Activated CD4-positive, alpha-beta memory T cell treated with anti-CD3 and anti-CD28 coated beads, Interleukin-2, amount 10 ng/mL, durations not matched to agents 7 days and 5 days (primary cell): ENCODE measurements at places on chromosomes 7 and 10. TPM values are rescaled to one million over a fixed set of nuclear protein-coding genes. Genes with fewer than 3 reads are reported as not detected.

CUBN gene
- total RNA-seq: 0.80 TPM

GIMAP8 gene
- total RNA-seq: 25.1 TPM

EBF3 gene
- total RNA-seq: not detected

GRCh38 chr7:2923886-2924574 lies 79.9 kb upstream of the GNA12 start:
- no peaks in the 10 kb centered on the region for H3K27me3 ChIP-seq
- H3K4me1 ChIP-seq: no peaks in the 10 kb centered on the region
- DNase-seq: no peak
- no peak overlapping the region for H3K4me3 ChIP-seq

DNA sequence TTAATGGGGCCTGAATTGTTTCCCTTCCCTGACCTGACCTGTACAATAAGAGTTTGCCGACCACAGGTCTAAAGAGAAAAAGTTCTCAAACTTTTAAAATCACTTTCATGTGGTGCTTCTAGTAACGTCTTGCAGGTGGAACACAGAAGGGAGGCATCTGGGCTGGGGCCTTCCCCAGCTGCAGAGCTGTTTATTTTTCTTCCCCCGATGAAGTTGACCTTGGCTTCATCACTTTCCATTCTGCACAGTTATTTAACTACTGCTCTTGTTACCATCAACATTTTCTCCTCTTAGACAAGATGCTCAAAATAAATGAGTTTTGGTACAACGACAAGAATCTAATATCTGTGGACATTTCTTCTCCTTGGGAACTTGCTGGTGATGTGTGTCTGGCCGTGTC lies 181.7 kb downstream of the HERPUD2 start:
- no peaks in the 10 kb centered on the region for H3K36me3 ChIP-seq
- no peak for DNase-seq
- H3K4me1 ChIP-seq: no peaks in the 10 kb centered on the region
- peaks cover 19% of the 10 kb centered on the region for H3K27me3 ChIP-seq

DNA sequence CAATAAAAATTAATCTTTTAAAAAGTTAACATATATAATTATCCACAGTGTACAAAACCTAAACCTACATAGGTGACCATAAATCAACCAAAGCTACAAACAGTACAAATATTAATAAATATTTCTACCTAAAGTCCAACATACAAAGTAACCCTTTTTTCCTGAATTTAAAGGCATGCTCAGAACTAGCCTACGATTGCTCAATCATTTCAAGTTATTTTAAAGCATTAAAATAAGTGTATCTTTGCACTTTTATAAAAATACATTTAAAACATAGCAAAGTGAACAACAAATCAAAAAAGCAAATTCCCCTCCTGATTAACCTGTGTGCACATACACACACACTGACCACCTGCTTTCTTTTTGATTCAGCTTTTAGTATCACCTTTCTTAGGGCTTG lies 202.2 kb downstream of the PARD3 start:
- H3K27me3 ChIP-seq: peaks cover 3% of the 10 kb centered on the region
- no peaks in the 10 kb centered on the region for H3K36me3 ChIP-seq
- no peak overlapping the region for H3K27ac ChIP-seq
- no peaks in the 10 kb centered on the region for H3K4me1 ChIP-seq
- H3K4me3 ChIP-seq: no peak overlapping the region
- DNase-seq: no peak

DNA sequence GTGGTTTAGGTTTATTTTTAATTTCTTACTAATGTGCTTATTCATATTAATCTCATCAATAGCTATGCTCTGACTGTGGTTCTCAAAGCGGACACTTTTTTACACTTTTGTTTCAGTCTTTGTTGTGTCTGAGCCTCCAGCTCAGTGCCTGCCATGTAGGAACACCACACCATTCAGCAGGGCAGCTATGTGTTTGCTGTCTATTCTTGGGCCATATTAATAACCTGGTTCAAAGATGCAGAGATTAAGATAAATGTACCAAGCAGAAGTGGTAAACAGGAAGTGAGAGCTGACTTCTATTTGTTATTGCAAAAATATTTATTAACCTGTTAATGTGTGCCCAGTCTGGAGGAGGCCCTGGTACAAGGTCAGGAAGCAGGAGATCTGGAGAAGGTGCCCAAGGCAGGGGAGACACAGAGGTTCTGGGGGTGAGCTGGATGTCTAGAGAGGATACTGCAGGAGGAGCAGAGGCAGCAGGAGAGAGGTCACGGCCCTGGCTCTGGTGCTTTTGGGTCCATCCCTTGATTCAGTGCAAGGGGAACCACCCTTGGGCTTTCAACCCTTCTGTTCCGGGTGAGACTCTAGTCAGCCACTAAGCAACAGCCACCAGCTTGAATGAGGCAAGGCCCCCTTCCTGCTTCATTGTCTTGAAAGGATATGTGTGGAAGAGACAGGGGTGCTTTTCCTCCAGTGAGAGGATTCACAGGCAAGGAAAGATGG lies 1.9 kb downstream of the TBXAS1 start:
- H3K4me1 ChIP-seq: peaks cover 28% of the 10 kb centered on the region
- peak overlapping the region; percentile 90 for H3K27ac ChIP-seq
- peaks cover 39% of the 10 kb centered on the region for H3K36me3 ChIP-seq
- H3K27me3 ChIP-seq: peaks cover 12% of the 10 kb centered on the region
- peak overlapping the region; percentile 81 for H3K4me3 ChIP-seq

DNA sequence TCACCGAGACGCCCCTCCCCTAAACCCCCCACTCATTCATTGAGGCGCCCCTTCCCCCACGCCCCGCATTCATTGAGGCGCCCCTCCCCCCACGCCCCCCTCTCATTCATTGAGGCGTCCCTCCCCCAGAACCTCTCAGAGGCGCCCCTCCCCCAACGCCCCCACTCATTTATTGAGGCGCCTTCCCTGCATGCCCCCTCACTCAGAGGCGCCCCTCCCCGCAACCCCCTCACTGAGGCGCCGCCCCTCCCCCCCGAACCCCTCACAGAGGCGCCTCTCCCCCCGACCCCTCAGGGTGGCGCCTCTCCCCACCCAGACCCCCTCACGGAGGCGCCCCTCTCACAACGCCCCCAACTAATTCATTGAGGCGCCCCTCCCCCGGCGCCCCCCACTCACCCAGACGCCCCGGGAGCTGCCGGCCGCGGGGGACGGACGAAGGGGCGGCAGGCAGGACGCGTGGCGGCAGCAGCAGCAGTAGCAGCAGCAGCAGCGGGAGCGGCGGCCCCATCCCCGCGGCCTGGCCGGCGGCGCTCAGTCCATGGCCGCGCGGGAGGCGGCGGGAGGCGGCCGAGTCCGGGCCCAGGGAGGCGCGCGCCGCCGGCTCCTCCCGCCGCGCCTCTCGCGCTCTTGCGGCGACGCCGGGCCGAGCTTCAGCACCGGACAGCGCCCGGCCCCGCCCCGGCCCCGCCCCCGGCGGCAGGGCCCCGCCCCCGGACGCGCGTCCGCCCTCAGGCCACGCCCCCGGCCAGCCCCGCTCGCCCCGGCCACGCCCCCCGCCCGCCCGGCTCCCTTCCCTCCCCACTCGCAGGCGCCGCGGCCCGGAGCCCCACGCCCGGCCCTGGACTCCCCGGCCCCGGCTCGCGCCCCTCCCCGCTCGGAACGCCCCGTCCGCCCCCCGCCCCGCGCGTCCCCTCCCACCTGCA lies at the start of gene PTPRN2:
TSS of gene PTPRN2 (minus strand) at position 662 of the 923 bp plus-strand sequence.
- peaks cover 3% of the 10 kb centered on the region for H3K4me1 ChIP-seq
- H3K27me3 ChIP-seq: peaks cover 29% of the 10 kb centered on the region
- no peak within 1 kb of the TSS for H3K4me3 ChIP-seq
- H3K36me3 ChIP-seq: peaks cover 5% of the 10 kb centered on the region

DNA sequence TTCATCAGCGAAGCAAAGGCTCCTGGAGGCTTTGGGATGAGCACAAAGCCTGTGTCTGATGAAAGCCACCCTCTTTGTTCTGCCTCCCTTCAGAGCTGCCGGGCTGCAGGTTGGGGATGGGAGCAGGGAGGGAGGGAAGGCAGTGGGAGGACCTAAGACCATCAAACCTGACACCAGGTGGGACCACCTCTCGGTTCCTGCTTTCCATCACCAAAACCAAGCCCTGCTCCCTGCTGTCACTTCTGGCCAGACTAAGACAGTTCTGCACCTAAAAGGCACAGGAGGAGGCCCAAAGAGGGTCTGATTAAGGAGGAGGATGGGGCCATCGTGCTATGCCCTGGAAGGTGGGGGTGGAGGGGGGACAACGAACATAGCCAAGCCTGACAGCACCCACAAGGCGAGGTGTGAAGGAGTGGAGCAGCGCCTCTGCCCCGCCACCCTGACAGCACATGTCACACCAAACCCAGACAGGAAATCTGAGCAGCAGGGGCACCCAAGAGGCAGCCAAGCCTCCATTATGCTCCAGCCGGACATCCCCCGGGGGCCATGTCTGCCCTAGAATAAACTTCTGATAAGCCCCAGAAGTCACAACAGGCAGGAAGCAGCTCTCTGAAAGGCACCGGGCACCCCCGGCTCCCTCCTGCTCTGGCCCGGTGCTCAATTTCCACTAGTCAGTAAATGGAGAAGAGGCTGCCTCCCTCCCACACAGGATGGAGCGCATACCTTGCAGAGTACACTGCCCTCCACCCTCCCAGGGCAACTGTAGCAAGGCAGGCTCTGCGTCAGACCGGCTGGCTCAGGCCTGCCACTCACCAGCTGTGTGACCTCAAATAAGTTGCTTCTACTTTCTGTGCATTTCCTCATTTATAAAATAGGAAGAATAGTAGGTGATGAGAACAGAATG lies 48.9 kb downstream of the DLG5 start:
- H3K4me1 ChIP-seq: peaks cover 20% of the 10 kb centered on the region
- DNase-seq: peak; percentile 21
- no peak overlapping the region for H3K4me3 ChIP-seq
- no peaks in the 10 kb centered on the region for H3K36me3 ChIP-seq
- H3K27me3 ChIP-seq: no peaks in the 10 kb centered on the region
- H3K27ac ChIP-seq: no peak overlapping the region

DNA sequence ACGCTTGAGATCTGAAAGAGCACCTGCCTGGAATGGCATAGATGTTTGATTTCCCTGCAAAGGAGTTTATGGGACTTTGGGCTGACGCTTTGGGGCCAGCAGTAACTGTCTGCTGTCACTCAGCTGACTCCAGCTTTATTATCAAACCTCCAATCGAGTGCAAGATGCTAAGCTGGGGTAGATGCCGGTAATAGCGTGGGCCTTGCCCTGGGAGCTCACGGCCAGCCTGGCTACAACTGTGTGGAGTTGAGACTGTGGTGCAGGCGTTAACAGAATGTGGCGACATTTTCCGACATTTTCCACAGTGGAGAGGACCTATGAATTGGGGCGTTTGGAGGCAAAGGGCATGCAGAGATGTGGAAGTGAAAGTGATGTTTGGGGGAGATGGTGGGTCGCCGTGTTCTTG lies 1.3 kb downstream of the CHST12 start:
- DNase-seq: no peak
- H3K27me3 ChIP-seq: no peaks in the 10 kb centered on the region
- peaks cover 32% of the 10 kb centered on the region for H3K36me3 ChIP-seq
- H3K27ac ChIP-seq: peak overlapping the region; percentile 99
- H3K4me1 ChIP-seq: peaks cover 64% of the 10 kb centered on the region
- peak overlapping the region; percentile 88 for H3K4me3 ChIP-seq

DNA sequence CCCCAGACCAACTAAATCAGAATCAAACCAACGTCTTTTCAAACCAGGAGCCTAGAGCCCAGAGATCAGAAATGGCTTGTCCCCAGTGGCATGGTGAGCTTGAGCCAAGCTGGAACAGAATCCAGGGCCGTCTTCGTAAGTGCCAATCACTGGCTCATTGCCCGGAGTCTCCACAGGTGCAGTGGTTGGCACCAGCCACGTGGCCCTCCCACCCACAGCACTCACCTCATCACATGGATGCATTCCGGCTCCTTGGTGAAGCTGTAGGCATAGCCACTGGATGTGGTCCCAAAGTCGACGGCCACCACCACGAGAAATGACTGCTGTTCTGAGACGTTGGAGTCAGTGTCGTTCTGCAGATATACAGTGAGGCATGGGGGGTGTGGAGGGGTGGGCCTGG lies 37.4 kb downstream of the HSPA12A start:
- no peak overlapping the region for H3K27ac ChIP-seq
- no peaks in the 10 kb centered on the region for H3K36me3 ChIP-seq
- no peak overlapping the region for H3K4me3 ChIP-seq
- no peaks in the 10 kb centered on the region for H3K4me1 ChIP-seq
- DNase-seq: no peak

DNA sequence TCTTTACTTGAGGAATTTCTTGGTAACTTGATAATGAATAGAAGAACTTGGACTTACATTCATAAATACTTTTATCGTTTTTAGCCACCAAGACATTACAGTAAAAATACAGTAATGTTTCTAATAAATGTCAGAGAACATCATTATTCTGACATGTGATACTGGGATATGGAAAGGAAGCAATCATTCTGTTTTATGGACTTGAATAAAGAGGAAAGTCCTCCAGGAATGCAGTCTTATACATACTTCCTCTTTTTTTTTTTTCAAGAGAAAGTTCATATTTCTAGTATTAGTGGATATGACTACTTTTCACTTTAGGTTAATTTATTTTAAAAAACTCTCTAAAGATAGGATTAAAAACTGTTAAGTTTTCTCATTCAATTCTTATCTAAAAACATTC lies 220.0 kb upstream of the SEMA3C start:
- no peak overlapping the region for H3K27ac ChIP-seq
- H3K4me3 ChIP-seq: no peak overlapping the region
- DNase-seq: no peak
- no peaks in the 10 kb centered on the region for H3K36me3 ChIP-seq
